RPMI8226 (cell line): ENCODE measurements at places on chromosomes 12 and 14.

GRCh38 chr12:601976-602699, 61.1 kb downstream of the NINJ2 start:
- DNase-seq, result no peak

DNA sequence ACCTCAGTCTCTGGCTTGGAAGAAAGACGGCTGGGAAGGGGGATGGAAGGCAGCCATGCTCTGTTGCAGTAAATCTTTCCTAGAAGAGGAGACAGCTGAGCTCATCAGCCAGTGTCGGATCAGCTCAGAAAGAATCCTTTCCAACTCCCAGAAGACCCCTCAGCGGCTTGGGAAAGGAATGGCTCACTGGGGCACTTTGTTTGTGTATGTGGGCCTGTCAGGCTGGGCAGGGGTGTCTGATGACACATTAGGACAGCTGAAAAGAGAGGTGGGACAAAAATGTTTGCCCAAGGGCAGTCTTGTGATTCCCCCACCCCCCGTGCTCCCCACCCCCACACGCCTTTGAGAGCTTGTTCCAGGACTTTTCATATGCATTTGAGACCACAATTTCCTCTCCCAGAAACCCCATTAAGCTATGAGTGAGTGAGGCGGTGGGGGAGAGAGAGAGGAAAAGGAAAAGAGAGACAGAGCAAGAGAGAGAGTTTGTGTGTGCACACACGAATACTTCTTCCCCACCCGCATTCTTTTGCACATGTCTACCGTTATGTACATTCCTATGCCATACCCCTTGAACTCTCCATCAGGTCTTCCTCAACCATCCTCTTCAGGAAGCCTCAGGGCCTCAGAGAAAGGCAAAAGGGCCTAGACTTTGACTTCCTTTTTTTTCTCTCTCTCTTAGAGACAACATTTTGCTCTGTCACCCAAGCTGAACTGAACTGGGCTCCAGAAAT, 198.9 kb downstream of the ZFP36L1 start:
- DNase-seq, result no peak

DNA sequence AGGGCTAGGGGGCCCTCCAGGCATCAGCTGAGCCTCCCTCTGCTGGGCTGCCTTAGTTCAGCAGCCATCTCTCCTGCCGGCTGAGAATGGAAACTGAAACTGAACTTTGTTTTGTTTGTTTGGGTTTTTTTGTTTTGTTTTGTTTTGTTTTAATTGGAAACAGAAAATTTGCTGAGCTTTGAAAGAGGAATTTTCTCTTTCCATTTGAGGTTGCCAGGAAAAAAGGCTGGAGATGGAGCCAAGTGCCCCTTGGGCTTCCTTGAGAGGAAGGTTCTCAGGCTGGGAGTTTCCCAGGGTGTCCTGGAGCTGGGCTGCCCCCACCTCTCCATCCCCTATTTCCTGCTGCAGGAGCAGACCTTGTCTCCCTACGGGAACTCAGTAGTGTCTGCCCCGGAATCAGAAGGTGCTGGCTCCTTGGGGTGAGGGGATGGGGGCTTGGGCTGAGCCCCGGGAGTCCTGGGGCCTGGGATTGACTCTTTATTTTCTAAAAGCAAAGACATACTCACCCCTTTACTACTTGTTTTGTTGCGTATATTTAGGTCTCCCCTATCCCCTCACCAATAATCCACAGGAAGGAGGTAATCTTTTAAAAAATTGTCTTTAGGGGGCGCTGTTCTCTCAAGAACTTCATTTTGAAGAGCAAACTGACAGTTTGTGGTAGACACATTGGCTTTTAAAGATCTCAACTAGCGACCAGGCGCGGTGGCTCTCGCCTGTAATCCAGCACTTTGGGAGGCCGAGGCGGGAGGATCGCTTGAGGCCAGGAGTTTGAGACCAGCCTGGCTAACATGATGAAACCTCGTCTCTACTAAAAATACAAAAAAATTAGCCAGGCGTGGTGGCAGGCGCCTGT, 21.3 kb upstream of the OASL start:
- DNase-seq, result peak; percentile 82

GRCh38 chr12:102029141-102029540, 32.6 kb downstream of the WASHC3 start:
- no peak for DNase-seq

DNA sequence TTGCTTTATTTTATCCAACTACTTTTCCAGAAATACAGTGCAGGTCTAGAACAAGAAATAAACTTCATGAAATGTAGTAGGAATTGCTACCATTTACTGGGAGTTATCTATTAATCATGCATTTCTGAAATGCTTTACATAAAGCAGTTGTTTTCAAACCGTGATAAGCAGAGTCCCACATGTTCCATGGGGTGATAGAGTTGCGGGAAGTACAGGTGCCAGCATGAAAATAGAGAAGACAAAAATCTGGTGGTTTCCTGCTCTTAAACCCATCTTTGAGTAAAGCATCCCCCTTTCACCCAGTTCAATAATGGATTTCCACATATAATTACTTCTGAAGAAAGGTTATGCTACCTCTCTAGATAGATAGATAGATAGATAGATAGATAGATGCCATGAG, 123.7 kb upstream of the PDZRN4 start:
- DNase-seq, result no peak

DNA sequence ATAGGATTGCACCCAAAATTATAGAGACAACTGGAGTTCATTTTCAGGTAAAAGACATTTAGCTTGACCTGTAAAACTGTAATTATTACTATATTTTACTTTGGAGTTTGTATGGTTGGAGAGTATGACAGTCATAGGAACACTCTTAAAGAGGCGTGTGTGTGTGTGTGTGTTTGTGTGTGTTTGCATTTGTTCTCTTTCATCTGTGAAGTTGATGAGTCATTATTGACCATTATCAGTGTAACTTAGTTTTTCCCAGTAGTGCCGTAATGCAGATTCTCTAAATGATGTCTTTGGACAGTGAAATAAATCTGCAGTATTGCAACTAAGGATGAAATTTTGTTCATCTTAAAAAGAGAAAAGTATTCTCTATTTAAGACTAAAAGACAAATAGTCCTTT, 13.0 kb downstream of the WASHC4 start:
- DNase-seq, result no peak

DNA sequence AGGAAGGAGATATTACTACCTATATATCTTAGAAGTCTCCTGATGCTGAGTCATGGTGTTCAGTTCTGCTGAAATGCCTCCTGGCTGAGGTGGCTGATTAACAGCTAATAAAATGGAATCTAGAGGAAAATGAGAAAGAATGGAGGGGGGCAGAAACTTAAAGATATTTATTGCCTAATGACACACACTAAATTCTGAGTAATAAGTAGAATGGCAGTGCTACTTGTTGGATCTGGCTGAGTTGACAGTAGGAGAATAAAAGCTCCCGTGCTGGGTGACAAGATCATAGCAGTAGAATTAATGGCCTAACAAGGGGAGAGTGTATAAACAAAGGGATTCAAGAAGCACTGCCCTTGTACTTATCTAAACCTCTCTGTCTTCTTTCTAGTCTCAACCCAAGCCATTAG, 137.5 kb downstream of the CNTN1 start:
- DNase-seq, result no peak

- no peak for DNase-seq
These were observed 37.0 kb downstream of the LIMA1 start for GRCh38 chr12:50246197-50246865.

DNA sequence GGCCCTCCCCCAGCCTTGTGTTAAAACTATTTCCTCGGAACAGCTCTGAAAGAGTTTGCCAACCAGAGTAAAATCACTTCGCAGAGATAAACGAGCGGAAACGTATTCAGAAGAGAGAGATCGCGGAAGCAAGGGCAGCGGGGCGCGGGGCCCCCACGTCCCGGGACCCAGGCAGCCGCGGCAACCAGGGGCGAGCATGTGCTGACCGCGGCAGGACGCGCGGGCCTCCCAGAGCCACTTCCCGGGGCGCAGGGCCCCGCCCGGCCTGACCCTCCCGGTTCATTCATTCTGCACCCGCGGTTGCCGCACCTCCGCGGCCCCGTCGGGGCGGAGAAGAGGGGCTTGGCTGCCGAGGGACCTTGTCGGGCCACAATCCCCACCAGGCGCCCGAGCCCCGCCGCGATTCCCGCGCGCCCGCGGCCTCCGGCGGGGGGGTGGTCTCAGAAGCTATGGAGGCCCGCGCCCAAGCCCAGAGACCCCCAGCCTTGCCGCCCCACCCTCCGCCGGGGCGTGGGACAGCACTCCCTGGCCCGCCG, 598 bp downstream of the UBE2N start:
- DNase-seq, result peak; percentile 35
